Aorta (tissue), 5 donors: ENCODE measurements at places on chromosomes 3 and 15. TPM values are rescaled to one million over a fixed set of nuclear protein-coding genes. Genes with fewer than 3 reads are reported as not detected.

DNA sequence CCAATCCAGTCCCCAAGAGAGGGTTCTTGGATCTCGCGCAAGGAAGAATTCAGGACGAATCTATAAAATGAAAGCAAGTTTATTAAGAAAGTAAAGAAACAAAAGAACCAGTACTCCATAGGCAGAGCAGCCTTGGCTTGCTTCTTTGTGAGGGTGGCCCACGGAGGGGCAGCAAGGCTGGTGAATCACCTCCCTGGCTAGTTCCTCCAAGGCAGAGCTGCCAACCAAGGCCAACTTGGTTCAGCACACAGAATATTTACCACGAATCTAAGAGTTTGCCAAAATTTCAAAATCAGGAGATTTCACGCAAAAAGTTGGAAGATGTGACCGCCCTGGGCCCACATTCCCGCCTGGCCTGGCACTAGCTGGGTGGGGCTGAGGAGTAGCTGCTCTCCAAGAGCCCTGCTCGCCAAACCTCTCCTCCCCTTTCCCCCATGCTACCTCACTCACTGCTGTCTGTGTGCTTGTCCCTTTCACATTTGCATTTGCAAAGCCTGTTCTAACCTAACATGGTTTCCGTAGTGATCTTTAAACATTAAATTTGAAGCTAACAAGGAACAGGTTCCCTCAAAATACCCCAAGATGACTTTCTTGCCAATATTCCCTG is 26.2 kb upstream of the DCUN1D1 start:
- H3K4me1 ChIP-seq, result no peaks in the 10 kb centered on the region
- H3K4me3 ChIP-seq, result no peak overlapping the region
- DNase-seq, result no peak

SERPINI1 gene
- total RNA-seq, result 13.8 TPM

PRR20G gene
- total RNA-seq, result not detected

LTK gene
- 1.1 TPM for total RNA-seq

GRCh38 chr15:90705212-90705611 is 11.9 kb upstream of the BLM start:
- no peak overlapping the region for H3K27ac ChIP-seq
- no peaks in the 10 kb centered on the region for H3K36me3 ChIP-seq
- no peak overlapping the region for H3K4me3 ChIP-seq
- no peaks in the 10 kb centered on the region for H3K27me3 ChIP-seq
- H3K4me1 ChIP-seq, result no peaks in the 10 kb centered on the region

DNA sequence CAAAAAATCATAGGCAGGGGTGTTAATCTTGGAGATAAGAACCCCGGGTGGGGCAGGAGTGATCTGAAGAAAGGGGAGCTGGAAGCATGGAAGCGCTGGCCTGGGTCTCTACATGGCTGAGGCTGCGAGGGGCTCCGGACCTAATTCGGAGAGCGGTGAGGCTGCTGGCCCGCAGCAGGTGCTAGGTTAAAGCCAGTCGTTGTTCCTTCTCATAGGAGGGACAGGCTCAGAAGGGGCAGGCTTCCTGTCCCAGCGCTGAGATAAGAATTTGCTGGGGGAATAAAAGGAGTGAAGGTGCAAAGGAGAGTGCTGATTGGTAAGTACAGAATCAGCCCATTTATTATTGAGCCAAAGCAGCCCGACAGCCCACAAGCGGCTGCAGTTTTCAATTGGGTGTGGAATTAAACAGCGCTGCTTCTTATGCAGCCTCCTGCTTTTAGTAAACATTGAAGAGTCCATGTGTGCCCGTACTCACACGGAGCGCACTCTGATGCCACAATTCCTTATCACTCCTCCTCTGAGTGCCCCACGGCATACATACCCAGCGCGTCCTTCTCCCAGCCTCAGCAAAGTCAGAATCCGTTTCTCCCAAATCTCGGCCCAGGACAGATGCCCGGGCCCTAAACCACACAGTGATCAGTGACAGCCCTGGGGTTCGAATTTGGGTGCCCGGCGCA is 17.1 kb downstream of the CHST13 start:
- no peaks in the 10 kb centered on the region for H3K27me3 ChIP-seq
- no peaks in the 10 kb centered on the region for H3K4me1 ChIP-seq
- DNase-seq, result peak; percentile 32
- H3K27ac ChIP-seq, result no peak overlapping the region

DNA sequence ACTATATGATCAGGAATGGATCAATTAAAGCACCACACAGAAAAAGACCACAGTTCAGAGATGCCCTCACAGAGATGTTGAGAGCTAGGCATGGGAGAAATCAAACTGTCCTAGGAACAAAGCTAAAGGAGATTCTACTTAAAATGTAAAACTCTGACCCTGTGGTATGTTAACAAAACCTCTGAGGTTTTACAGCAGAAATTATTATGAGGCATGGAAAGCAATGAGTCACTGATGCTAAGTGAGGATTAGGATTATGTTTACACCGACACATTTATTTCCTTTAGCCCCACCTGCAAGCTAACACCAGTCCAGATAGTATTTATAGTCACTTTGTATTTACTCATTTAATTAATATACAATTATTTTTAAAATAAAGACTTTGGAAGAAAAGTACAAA is 1242.2 kb downstream of the OTOL1 start:
- H3K36me3 ChIP-seq, result no peaks in the 10 kb centered on the region
- no peaks in the 10 kb centered on the region for H3K27me3 ChIP-seq
- no peak overlapping the region for H3K4me3 ChIP-seq
- H3K4me1 ChIP-seq, result no peaks in the 10 kb centered on the region
- no peak overlapping the region for H3K27ac ChIP-seq
- no peak for DNase-seq

NANOGP8 gene
- total RNA-seq, result 1.2 TPM

DNA sequence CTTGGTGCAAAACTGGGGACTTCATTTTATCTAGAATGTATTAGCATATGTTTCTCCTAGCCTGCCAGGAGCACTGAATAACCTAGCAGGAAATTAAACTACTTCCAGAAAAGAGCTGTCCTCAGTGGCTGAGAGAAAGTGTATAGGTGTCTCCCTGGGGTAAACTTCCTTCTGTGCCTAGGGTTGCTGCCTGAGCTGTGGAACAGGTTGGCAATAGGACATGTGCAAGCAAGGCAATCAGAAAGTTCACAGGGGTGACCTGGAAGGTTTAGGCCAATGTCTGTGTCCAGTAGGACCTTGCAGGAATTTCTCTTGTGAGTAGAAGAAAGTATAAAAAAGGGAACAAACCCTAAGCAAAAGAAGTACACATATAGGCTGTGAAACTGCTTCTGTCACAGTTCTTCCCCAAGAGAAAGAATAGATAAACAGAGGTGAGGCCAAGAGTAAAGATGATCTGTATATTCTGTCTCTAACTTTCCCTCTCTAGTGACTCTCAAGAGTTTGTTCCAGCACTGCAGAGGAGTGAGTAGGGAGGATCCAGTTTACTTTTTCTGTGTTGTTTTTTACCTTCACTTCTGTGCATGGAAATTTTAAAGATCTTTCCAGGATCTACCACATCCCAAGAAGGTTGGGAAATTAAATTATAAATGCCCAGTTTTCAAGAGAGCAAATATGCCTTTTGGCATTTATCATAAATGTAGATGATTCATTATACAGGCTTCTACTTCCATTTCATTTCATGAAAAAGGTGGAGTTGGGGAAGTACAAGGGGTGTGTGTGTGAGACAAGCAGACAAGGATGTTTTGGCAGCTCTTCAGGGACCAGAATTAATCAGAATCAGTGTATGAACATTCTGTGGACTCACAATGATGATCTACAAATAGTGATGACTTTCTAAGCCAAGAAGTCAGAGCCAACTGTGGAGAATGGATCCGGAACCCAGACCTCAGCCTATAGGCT is 155.2 kb downstream of the RBPMS2 start:
- no peaks in the 10 kb centered on the region for H3K36me3 ChIP-seq
- H3K27ac ChIP-seq, result no peak overlapping the region
- H3K4me3 ChIP-seq, result no peak overlapping the region
- H3K4me1 ChIP-seq, result peaks cover 4% of the 10 kb centered on the region
- no peak for DNase-seq

- H3K4me3 ChIP-seq, result peak overlapping the region; percentile 94
- no peaks in the 10 kb centered on the region for H3K4me1 ChIP-seq
- H3K27ac ChIP-seq, result peak overlapping the region; percentile 73
- no peaks in the 10 kb centered on the region for H3K27me3 ChIP-seq
Measured at GRCh38 chr3:33096093-33096868, 665 bp downstream of the GLB1 start.

TP63 gene
- total RNA-seq, result 0.42 TPM

GRCh38 chr3:195105841-195106417 is 165.0 kb downstream of the XXYLT1 start:
- no peaks in the 10 kb centered on the region for H3K4me1 ChIP-seq
- DNase-seq, result no peak
- no peak overlapping the region for H3K27ac ChIP-seq
- no peak overlapping the region for H3K4me3 ChIP-seq
- no peaks in the 10 kb centered on the region for H3K27me3 ChIP-seq
- no peaks in the 10 kb centered on the region for H3K36me3 ChIP-seq

MCTP2 gene
- 9.6 TPM for total RNA-seq

DNA sequence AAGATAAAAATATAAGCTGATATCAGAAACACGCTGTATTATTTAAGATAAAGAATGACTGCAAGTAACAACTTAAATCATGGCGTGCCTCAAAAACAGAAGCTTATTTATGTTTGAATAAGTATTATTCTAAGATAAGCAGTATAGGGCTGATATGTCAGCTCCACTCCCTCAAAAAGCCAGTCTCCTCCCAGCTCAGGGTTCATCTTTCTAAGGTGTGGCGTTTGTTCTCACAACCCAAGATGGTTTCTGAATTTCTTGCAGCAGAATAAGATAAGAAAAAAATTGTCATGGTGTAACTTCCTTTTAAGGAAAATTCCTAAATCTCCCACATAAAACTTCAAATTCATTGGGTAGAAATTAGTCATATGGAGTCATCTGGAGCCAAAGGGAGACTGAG is 166.1 kb upstream of the POU1F1 start:
- no peaks in the 10 kb centered on the region for H3K36me3 ChIP-seq
- no peak overlapping the region for H3K4me3 ChIP-seq
- H3K27ac ChIP-seq, result no peak overlapping the region
- DNase-seq, result no peak
- H3K4me1 ChIP-seq, result no peaks in the 10 kb centered on the region
- no peaks in the 10 kb centered on the region for H3K27me3 ChIP-seq

PPARG gene
- total RNA-seq, result 17.9 TPM

DNA sequence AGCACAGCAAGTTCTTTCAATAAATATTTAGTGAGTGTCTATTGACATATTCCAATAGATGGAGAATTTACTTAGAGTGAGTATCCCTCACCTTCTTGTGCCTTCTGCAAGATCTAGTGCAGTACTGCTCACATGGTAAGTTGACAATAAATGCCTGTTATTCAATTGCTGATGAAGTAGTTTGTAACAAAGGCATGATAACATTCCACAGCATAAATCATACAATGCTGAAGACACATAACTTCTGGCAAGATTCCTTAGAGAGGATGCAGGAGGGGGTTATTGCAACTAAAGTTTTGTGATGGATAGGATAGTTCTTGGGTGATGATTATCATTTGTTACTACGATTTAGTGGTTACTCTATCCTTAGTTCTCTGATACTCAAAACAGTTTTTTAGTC is 112.2 kb upstream of the RBMS3 start:
- no peaks in the 10 kb centered on the region for H3K36me3 ChIP-seq
- no peaks in the 10 kb centered on the region for H3K27me3 ChIP-seq
- no peak overlapping the region for H3K27ac ChIP-seq
- no peak overlapping the region for H3K4me3 ChIP-seq
- no peaks in the 10 kb centered on the region for H3K4me1 ChIP-seq

DNA sequence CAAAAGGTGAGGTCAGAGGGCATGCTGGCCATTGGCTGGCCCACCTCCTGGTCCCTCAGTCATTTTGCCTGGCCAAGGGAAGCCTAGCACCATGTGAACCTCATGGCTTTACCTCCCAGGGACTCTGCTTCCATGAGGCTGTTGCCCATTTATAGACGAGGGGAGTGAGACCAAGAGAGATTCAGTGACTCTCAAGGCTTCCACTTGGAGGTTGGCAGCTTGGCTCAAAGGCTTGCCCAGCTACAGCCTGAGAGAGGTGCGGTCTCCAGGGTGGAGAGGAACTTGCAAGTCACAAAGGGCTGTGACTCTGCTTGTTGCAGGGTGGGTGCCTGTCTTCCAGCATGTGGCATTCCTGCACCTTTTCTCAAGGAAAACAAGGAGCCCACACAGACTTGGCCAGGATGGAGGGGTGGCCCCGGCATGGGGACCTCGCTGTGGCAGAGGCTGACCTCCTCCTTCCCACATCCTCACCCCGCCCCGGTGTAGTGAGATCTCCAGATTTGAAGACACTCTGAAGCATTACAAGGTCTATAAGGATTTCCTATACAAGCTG is 24.5 kb downstream of the CFAP100 start:
- H3K27ac ChIP-seq, result no peak overlapping the region
- H3K27me3 ChIP-seq, result no peaks in the 10 kb centered on the region
- no peaks in the 10 kb centered on the region for H3K36me3 ChIP-seq
- peak; percentile 32 for DNase-seq
- no peak overlapping the region for H3K4me3 ChIP-seq

- peak overlapping the region; percentile 46 for H3K4me3 ChIP-seq
- no peak for DNase-seq
- no peaks in the 10 kb centered on the region for H3K27me3 ChIP-seq
- no peaks in the 10 kb centered on the region for H3K36me3 ChIP-seq
- no peaks in the 10 kb centered on the region for H3K4me1 ChIP-seq
Measured at GRCh38 chr15:59438625-59439290, 772 bp downstream of the FAM81A start.

CADPS gene
- 0.99 TPM for total RNA-seq

GRCh38 chr3:9080163-9080562 is 116.9 kb upstream of the RAD18 start:
- no peaks in the 10 kb centered on the region for H3K27me3 ChIP-seq
- no peak for DNase-seq
- H3K36me3 ChIP-seq, result no peaks in the 10 kb centered on the region
- H3K4me1 ChIP-seq, result no peaks in the 10 kb centered on the region
